Fibroblast of the aortic adventitia (primary cell): ENCODE measurements at places on chromosomes 5 and 9. TPM values are rescaled to one million over a fixed set of nuclear protein-coding genes. Genes with fewer than 3 reads are reported as not detected.

CXCL14 gene
- total RNA-seq, result 0.18 and 0.33 TPM in 2 replicates

TPD52L3 gene
- total RNA-seq, result not detected in 2 replicates

CAMK2A gene
- total RNA-seq, result 0.09 TPM in 1 of 2 replicates, not detected in the other

GNG10 gene
- total RNA-seq, result 43.6 and 144 TPM in 2 replicates

PCDHA8 gene
- total RNA-seq, result 0.09 and 0.25 TPM in 2 replicates

SMIM33 gene
- total RNA-seq, result not detected in 2 replicates

GHR gene
- total RNA-seq, result 4.3 and 6.0 TPM in 2 replicates

HSD17B3 gene
- total RNA-seq, result not detected in 2 replicates

FOXD4L6 gene
- not detected in 2 replicates for total RNA-seq

PFN3 gene
- total RNA-seq, result not detected in 2 replicates

SHOC1 gene
- 0.09 TPM in 1 of 2 replicates, not detected in the other for total RNA-seq

FGD3 gene
- not detected in 2 replicates for total RNA-seq

GLDC gene
- total RNA-seq, result 0.65 and 1.8 TPM in 2 replicates

PRRX2 gene
- 3.5 and 36.1 TPM in 2 replicates for total RNA-seq

GFPT2 gene
- 54.4 and 69.8 TPM in 2 replicates for total RNA-seq

FAM163B gene
- total RNA-seq, result not detected in 2 replicates

TNFSF15 gene
- 0.41 and 2.4 TPM in 2 replicates for total RNA-seq

LAMC3 gene
- total RNA-seq, result 0.08 TPM in 1 of 2 replicates, not detected in the other

BSPRY gene
- total RNA-seq, result not detected in 2 replicates

IL4 gene
- 0.36 TPM in 1 of 2 replicates, not detected in the other for total RNA-seq

PCDHA12 gene
- 0.09 and 0.33 TPM in 2 replicates for total RNA-seq

MYOT gene
- total RNA-seq, result not detected in 2 replicates

FOXD4L5 gene
- under 0.01 TPM in 1 of 2 replicates, not detected in the other for total RNA-seq

GPX3 gene
- 11.3 and 53.1 TPM in 2 replicates for total RNA-seq

CCL21 gene
- total RNA-seq, result not detected in 2 replicates

HOMER1 gene
- total RNA-seq, result 5.4 and 6.8 TPM in 2 replicates

SLC36A2 gene
- total RNA-seq, result not detected in 2 replicates

CCNG1 gene
- 258 and 719 TPM in 2 replicates for total RNA-seq

BNIP1 gene
- 10.8 and 20.9 TPM in 2 replicates for total RNA-seq

TEX48 gene
- total RNA-seq, result not detected in 2 replicates

FAM200C gene
- 5.5 and 6.7 TPM in 2 replicates for total RNA-seq

RNF183 gene
- not detected in 2 replicates for total RNA-seq

DOLPP1 gene
- total RNA-seq, result 7.8 and 12.4 TPM in 2 replicates

SLC6A18 gene
- total RNA-seq, result not detected in 2 replicates
